Activated gamma-delta T cell (primary cell): ENCODE measurements at places on chromosomes 4 and X.

- no peak for DNase-seq
Observed at GRCh38 chrX:30822764-30823163, 66.3 kb downstream of the TAB3 start.

- DNase-seq: no peak
Observed at GRCh38 chrX:130789793-130790192, 113.2 kb downstream of the ENOX2 start.

DNA sequence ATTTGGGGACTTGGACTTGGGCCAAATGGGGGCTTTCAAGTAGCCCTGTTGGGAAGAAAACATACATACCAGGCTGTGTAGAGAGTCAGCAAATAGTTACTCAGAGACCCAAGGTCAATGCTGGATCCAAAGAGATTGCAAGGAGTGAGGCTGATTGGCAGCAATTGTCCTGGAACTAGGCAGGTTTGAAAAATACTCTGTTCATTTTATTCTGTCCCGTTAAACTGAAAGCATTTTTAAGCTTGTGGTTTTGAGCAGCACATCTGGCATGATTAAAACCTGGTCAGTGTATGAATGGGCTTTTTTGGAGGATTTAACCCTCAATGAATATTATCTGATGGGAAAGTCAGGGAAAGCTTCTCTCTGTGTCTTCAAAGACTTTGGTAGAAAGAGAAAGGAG is 294.3 kb upstream of the BOD1L1 start:
- DNase-seq: no peak

- DNase-seq: no peak
Observed at GRCh38 chrX:116462822-116463221, at the start of gene CT83. TSS of gene CT83 (minus strand) at chrX:116462976. CDS start at chrX:116462856, 120 bp downstream.

DNA sequence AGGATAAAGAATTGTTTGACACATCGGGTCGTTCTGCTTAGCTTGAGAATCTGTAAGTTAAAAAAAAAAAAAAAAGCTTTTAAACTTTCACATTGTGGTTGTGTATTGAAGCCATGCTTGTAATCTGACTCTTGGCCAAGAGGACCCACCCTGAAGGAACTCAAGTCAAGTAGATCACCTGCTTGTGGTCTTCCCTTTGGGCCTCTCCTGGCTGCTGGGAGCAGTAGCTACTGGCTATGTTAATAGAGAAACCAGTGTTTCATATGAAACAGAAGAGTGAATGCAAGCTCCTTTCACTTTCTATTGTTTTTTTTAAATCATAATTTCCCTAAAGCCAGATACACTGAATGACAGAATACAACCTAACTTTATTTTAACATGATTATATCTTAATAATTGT is 402.4 kb upstream of the NDST4 start:
- DNase-seq: no peak

GRCh38 chrX:21972721-21973120 is 32.2 kb downstream of the SMS start:
- DNase-seq: no peak

- DNase-seq: no peak
Observed at GRCh38 chr4:114807759-114808404, 209.3 kb downstream of the UGT8 start.

DNA sequence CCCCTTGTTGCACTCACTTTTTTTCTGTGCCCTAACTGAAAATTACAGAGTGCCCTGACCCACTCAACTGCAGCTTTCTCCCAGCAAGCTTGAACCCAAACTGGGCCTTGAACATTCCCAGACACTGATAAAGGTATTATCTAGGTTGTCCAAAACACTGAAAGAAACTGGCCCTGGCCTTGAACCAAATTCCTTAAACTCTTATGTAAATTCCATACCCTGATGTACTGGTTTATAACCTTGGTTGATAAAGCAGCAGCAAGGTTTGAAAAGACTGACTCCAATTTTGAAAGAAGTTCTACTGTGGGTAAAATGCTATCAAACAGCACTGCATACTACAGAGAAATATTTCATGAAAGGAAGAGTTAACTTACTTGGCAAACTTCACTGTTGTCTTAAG is 125.6 kb downstream of the PHF8 start:
- no peak for DNase-seq

DNA sequence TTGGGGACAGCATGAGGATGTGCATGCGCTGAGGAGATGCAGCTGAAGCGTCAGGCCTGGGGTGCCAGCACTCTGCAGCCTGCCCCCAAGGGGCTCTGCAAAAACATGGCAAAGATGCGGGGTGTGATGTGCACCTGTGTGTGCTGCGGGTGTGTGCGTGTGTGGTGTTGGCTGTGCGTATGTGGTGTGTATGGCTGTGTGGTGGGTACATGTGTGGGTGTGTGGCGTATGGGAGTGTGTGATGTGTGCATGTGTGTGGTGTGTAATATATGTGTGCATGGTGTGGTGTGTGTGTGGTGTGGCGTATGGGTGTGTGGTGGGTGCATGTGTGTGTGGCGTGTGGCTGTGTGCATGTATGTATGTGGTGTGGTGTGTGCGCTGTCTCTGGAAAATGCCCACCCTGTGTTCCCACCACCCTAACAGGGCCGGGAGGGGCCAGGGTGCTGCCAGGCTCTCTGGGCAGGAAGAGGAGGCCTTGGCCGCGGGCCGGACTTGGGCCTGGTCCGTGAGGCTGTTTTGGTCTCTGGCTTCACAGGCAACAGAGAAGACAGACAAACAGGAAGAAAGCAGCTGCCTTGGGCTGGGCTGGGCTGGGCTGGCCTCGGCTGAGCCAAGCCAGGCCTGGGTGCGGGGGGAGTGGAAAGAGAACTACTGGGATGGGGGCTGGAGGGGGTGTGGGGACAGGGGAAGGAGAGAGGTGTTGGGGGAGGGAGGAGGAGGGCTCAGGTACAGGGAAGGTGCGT is 1.1 kb upstream of the AVPR2 start:
- DNase-seq: no peak

- no peak for DNase-seq
Observed at GRCh38 chr4:106264331-106264728, 51.7 kb downstream of the TBCK start.

GRCh38 chr4:3674479-3674851 is 91.7 kb upstream of the ADRA2C start:
- no peak for DNase-seq

DNA sequence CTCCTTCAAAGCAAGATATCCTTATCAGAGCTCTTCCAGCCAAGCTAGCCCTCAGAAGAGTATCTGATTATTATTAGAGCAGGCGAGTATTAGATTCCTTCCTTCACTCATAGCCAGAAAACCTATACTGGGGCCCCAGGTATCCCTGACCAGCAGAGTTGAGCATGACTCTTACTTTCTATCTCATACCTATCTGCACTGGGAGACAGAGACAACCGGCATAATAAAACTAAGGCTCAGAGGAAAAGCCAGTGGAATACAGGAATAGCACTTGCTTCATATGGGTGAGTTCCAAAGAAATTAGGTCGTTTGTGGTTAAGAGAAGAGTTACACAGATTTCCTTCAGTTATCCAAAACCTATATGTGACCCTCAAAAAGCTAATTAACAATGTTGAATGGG is 41.8 kb upstream of the COX7B2 start:
- DNase-seq: no peak

GRCh38 chr4:132809298-132810032 is 339.6 kb upstream of the PCDH10 start:
- DNase-seq: no peak

DNA sequence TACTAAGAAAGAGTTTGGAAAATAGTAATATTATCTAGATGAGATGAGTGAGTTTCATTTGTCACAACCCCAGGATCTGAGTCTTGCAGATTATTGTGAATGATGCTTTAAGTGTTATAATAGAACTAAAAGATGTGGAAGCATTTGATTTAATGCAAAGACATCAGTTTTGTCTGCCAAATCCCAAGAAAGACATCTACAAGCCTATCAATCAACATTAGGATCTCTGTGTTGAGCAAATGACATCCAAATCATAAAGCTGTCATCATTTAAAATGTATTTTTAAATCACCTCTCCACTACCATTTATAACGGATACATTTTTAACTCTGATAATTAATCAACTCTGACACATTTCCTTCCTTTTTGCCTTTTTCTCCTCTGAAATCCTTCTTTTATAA is 310.8 kb upstream of the SLIT2 start:
- DNase-seq: no peak

DNA sequence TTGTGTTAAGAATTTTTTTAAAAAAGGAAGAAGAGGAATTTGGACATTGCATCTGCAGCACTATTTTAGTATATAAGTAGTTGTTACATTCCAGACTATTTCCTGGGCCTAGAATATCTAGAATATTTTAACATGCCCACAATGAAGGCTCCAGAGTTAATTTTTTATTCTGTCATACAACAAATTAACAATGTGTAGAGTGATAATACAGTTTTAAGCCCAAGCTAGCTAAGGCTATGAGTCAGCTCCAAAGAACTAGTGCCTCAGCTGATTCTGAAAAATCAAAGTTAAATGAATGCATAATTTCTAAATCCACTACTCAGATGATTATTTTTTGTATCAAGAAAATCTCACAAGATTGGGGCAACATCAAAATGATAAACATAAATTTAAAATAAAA is 231.4 kb downstream of the PRDM5 start:
- no peak for DNase-seq

GRCh38 chr4:138243369-138243768 is 1.2 kb upstream of the SLC7A11 start:
- no peak for DNase-seq

DNA sequence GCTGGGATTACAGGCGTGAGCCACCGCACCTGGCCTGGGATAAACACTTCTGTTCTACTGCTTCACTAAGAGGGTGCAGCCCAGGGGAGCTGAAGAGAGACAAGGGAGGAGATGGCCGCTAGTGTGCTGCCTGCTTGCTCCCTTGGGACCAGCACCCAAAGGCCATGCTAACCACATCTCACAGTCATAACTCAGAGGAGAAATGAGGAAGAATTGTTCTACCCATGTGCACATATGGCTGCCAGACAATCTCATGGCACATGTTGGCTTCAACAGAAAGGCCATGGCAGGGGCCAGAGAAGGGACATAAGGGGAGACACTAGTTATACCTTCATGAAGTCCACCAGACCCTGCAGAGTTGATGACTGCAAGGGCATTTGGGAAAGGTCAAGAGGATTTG is 22.4 kb downstream of the CLDN22 start:
- DNase-seq: no peak

GRCh38 chr4:19514276-19515070 is 737.2 kb upstream of the SLIT2 start:
- DNase-seq: no peak

GRCh38 chrX:119685225-119686066 is 7.5 kb downstream of the SEPTIN6 start:
- no peak for DNase-seq

- no peak for DNase-seq
Observed at GRCh38 chrX:18368402-18368801, 13.9 kb upstream of the SCML2 start.

- no peak for DNase-seq
Observed at GRCh38 chr4:40190880-40191815, 5.7 kb upstream of the RHOH start.

- DNase-seq: no peak
Observed at GRCh38 chr4:100555611-100556337, 38.0 kb upstream of the EMCN start.

GRCh38 chr4:68271851-68272357 is 26.4 kb upstream of the TMPRSS11B start:
- DNase-seq: no peak

DNA sequence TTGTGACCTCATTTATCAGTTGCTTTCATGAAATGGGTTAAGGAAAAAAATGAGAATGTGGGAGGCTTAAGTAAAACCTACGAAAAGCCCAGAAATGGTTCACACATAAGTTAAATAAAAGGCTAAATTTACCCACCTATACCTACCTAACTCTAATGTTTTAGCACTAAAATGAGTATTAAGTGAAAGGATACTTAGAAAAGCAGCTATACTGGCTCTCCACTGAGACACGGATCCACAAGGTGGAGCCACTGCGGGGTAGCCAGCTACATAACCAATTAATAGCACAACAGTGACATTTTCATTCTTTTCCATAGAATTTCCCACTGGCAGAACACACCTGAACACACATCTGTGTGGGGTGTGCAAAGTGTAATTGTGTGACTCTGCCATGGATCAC is 101.9 kb downstream of the MAML3 start:
- DNase-seq: no peak

DNA sequence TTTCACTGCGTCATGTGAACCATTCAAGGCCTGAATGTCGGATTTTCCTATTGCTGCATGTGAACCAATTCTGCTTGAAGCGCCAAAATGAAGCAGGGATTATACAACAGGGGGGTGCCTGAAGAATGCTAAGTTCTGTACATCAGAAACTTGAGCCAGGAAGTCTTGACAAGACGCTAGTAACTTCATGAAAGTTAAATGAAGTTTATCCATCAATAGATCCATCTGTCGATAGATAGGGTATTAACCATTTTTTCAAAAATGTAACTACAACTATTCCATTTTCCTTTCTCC is 590 bp upstream of the NAF1 start:
- no peak for DNase-seq

DNA sequence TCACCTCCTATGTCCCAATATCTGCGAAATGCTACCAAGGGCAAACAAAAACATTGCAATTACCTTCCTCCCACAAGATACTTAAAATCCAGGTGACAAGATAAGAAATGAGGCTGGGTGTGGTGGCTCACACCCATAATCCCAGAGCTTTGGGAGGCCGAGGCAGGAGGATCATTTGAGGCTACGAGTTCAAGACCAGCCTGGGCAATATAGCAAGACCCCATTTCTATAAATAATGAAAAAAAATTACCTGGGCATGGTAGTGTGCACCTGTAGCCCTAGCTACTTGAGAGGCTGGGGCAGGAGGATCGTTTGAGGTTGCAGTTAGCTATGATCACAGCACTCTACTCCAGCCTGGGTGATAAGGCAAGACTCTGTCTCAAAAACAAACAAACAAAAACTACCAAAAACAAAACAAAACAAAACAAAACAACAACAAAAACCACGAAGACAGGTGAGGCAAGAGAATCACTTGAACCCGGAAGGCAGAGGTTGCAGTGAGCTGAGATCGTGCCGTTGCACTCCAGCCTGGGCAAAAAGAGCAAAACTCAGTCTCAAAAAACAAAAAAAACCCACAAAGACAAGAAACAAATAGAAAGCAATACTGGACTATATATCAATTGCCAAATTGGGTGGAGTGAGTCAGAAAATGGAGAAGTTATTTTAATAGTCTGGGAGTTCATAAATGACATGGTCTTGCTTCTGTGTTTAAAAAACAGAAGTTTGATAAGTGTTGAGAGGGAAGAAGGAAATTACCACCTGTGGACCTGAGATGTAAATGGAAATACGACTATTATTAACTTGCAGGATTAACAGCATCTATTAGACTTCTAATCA is 176.5 kb downstream of the FBXW7 start:
- DNase-seq: no peak

DNA sequence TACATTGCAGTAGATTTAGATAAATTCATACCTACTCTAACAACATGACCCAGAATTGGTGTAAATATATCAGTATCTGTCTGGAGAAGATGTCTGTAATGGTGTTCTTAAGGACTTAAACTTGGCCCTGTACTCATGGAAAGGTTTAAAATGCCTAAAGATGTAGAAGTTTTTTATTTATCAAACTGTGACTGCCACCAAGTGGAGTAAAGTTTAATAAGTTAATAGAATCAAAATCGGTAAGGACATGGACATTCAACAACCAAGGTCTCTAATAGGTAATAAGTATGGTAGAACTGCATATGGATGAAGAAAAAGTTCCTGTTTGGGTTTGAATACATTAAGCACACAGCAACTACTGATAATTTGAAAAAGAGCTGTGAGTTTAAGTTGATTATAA is 474.0 kb upstream of the NDST3 start:
- DNase-seq: no peak

GRCh38 chrX:110745288-110745687 is 50.3 kb downstream of the CHRDL1 start:
- DNase-seq: no peak
